Activated CD8-positive, alpha-beta memory T cell treated with anti-CD3 and anti-CD28 coated beads, Interleukin-2, amount 50 U/mL, for 48 hours (primary cell): ENCODE measurements at places on chromosomes 7 and 10.

DNA sequence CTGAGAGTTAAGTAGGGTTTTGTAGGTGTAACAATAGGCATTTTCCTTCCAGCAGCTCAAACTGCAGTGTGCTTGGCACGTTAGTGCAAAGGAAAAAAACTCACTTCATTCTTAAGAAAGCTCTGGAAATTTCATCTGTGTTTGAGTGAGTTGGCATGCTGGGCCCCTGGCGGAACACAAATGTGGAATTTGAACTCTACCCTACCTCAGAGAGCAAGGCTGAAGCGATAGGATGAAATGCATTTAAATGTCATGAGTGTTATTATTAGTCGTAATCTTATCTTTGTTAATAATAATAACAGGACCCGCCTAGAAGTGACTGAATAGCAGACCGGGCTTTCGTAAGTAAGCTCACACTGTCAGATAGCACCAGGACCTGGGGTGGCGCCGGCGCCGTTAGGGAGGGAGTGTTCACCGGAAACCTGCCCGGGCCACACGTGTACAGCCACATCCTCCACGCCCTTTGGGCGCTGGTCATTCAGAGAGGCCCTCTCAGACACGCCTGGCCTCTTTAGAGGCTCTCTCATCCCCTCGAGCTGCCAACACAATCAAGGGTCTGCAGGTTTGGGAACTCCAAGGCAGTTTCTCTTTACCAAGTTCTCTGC lies 63.5 kb downstream of the GRK5 start:
- DNase-seq = peak; percentile 74

GRCh38 chr10:65231148-65231547 lies 1694.7 kb upstream of the LRRTM3 start:
- DNase-seq = no peak

- no peak for DNase-seq
Observed at GRCh38 chr7:127336458-127336857, 56.0 kb downstream of the ZNF800 start.

- DNase-seq = peak; percentile 39
Observed at GRCh38 chr10:12406764-12407400, 57.5 kb downstream of the CAMK1D start.

- DNase-seq = no peak
Observed at GRCh38 chr10:36281831-36282331, 639.8 kb upstream of the FZD8 start.

DNA sequence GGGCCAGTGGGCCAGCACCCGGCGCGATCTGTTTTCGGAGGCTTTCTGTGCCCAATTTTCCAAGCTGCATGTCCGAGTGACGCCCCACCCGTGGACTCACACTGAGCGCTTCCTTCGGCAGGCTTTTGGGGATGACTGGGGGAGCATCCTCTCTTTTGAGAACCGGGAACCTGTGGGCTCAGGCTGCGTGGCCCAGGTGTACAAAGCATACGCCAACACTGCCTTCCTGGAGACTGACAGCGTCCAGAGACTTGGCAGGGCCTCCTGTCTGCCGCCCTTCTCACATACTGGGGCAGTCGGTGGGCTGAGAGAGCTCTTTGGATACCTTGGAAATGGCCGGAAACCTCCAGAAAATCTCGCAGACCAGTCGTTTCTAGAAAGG lies 1.0 kb downstream of the ADCK2 start:
- no peak for DNase-seq

- DNase-seq = no peak
Observed at GRCh38 chr10:16901106-16901505, 83.9 kb upstream of the RSU1 start.

- DNase-seq = no peak
Observed at GRCh38 chr10:28434063-28434462, 98.9 kb upstream of the WAC start.

DNA sequence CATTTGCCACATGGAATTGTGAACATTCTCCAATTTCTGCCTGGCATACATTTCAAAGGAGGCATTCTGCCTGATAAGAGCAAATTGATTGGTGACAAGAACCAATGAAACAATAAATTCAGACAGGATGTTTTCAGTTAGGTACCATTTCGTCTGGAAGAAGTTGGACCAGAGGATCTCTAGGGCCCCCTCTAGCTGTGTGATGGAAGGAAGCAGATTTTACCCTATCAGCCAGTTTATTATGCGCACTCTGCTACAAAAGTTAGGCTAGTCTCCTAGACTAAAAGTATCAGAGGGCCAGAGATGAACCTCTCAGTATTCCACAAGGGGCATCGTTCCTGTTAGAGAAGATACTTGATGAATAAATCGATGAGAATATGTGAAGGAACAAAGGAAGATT lies 118.0 kb downstream of the BUB3 start:
- DNase-seq = no peak

DNA sequence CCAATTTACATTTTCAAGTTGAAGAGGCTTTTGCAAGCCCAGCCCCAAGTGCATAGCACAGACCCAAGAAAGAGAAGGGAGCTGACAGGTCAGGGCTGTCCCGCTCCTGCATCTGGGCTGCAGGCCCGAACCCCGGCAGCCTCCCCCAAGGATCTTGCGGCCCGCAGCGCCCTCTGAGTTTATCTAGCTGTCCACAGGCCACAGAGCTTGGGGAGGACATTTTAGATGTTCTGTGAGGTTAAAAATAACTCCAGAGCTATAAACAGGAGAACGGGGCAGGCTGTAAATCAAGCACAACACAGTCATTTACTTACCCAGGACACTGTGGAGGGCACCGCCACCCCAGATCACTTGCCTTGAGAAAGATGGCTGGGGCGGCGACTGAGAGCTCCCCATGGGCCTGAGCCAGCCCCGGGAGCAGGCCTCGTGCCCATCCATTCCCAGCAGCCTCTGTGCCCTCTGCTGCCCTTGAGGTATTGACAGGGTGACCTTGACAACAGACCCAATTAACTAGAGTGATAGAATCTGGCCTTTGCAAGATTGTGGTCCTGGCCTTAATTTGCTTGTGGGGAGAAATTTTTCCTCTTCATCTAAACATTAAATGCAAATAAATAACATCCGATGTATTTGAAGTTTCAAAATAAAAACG lies 563.0 kb downstream of the TCERG1L start:
- DNase-seq = no peak

DNA sequence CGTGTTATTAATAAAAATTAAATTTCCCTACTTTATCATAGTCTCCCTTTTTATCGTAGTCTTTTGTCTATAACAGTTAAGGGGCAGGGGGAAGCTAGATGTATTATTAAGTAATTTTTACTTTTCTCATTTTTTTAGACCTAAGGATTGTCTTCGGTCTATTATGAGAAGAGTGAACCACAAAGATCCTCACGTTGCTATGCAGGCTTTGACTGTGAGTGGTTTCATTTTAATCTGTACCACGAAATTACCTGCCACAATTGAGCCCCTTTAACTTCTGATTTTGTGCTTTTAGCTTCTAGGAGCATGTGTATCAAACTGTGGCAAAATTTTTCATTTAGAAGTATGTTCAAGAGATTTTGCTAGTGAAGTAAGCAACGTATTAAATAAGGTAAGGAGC lies 40.6 kb downstream of the STAM start:
- no peak for DNase-seq

DNA sequence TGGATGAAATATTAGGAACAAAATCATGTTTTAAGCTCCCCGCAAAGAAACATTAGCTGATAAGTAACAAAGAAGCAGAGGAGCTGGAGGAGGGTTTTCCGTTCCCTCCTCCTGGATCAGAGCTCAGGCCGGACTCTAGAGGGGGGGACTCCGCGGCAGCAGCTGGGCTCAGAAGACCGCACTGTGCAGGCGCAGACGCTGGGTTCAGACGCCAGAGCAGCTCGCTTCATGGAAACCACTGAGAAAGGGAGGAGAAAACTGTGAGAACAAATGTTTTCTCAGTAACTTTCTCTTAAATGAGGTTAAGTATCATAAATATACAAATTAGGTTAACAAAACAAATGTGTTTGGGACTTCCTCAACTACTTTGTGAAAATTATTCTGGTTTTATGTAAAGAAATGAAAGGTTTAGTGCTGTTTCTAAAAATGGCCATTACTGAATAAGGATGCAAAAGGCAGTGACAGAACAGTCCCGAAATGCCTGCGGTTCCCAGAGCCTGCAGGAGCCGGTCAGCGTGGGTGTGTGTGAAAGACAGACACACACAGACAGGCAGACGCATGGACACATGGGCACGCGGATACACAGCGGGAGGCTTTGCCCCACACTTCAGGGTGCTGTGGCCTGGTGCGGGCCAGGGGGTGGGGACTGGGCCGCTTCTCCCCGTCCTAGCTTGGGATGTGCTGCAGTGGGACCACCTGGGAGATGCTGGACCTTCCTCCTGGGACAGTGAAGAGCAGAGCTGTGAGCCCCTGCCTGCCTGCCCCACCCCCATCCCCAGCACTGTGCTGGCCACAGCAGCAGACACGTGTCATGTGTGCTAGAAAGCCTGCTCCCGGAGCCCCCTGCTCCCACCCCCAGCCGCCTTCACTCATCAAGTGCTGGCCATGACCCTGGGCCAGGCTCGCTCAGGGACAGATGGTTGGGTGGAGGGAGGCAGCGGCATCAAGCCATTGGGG lies 20.3 kb upstream of the ADGRA1 start:
- DNase-seq = no peak

GRCh38 chr7:38781991-38782390 lies 127.0 kb downstream of the VPS41 start:
- DNase-seq = no peak

- DNase-seq = no peak
Observed at GRCh38 chr10:32156031-32156495, 99.8 kb upstream of the KIF5B start.

DNA sequence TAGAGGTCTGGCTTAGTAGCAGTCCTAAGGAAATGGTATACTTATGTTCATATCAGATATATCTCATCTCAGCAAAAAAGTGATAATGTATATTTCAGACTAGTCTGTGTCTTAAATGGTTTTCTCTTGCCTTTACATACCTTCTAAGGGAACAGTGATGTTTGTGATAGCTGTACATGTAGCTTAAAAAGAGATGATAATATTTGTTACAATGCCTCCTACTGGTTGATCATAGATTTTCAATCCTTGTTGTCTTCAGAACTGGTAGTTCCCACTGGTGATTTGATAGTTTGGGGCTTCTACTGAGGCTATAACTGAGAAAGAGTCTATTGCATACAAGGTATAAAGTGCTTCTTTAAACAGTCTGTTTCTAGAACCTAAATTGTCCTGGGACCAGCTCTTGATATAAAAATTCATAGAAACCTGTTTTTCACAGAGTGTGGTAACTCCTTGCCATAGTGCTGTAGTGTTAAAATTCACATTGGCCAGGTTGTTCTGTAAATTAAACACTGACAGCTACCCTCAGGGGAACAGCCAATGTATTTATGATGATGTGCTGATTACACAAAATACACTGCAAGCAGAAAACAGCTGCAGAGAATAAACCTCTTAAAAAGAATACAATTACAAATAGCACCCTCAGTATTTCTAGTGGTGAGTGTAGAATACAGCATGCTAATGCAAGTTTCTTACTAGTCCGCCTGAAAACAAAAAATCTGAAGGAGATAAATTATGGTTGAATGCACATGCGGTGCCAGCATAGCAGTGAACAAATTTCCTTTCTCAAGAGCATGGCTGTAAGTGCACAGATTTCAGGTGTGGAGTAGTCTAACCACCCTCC lies 90.3 kb downstream of the BTRC start:
- DNase-seq = no peak

DNA sequence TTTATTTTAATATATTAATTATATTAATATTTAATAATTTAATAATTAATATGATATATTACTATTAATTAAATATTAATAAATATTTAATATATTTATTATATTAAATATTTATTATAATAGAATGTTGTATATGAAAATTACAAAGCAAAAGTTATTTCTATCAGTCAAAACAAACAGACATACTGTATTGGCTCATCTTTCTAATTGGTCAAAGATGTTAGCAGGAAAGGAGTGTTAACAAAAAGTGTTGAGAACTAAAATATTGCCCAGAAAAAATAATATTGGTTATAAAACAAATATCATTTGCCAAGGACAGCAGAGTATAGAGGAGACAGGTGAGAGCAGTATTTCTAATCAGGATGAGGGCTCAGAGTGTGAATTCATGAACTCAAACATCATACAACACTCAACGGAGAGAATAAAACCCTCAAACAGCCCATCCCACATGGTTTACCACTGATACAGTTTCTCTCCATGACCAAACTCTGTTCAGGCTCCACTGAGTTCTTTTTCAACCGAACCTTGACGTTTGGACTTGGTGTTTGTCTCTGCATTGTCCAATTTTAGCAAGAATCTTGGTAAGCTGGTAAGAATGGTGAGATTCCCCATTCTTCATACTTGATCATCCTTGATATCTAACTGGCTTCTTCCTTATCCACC lies 58.0 kb downstream of the TSPAN12 start:
- no peak for DNase-seq
